Muscle of arm (tissue), 14 donors: ENCODE measurements at places on chromosomes 5 and 9.

DNA sequence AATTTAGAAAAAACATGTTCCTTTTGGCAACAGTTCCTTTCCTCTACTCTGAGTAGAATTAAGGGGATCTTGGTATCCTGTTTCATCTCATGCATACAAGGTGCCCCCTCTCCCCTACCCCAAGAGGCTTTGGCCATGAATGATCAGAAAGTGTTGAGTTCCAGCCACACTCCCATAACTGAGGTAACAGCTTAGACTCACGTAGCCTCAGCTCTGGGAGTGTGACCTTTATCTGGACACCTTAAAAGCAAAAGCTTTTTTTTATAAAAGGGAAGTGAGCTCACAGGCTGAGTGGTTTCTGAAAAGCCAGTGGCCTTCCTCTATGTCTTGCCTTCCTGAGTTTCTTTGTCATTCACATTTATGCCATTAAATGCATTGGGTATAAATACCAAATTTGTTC is 900 bp upstream of the HAVCR2 start:
- no peak for DNase-seq

- DNase-seq = no peak
Measured at GRCh38 chr9:95942016-95942415, 66.5 kb downstream of the ERCC6L2 start.

- DNase-seq = no peak
Measured at GRCh38 chr5:1983401-1983800, 100.7 kb upstream of the IRX4 start.

DNA sequence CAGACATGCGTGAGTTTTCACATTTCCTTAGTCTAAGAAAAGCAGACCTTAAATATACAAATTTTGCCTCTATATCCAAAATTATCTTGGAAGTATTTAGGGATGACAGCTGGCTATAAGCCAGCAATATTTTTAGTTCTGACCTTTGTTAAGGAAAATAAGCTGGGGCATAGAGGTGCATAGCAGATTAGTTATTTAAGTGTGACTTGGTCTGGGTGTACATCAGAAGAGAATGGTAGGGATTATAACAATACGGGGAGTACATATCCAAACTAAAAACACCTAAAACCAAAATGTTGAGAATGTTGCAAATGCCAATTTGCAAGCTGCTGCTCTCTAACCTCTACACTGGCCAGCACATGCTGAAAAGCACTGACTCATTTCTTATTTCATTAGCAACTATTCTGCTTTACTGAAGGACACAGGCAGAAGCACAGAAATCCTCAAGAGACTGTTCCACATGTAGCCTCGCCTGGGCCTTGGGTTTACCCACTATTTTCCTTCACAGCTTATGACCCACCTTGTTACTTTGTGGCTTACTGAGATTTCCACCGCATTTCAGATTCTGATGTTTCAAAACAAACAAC is 22.3 kb downstream of the LEAP2 start:
- DNase-seq = no peak

DNA sequence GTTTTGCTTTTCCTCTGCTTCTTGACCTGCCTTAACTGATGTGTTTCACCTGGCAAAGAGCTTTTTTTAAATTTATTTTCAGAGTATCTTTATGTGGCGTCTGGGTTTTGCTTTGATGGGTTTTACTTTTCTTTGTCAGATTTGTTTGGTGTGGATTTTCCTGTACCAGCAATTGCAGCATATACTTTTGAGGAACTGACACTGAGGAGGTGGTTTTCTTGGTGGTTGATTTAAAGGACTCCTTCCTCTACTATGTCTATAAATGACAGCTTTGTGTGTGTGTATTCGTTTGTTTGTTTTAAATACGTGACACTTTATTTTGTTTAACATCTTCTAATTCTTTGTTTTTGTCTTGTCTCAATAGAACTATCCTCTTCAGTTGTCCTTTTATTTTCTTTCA is 1071.9 kb upstream of the ARRDC3 start:
- no peak for DNase-seq

DNA sequence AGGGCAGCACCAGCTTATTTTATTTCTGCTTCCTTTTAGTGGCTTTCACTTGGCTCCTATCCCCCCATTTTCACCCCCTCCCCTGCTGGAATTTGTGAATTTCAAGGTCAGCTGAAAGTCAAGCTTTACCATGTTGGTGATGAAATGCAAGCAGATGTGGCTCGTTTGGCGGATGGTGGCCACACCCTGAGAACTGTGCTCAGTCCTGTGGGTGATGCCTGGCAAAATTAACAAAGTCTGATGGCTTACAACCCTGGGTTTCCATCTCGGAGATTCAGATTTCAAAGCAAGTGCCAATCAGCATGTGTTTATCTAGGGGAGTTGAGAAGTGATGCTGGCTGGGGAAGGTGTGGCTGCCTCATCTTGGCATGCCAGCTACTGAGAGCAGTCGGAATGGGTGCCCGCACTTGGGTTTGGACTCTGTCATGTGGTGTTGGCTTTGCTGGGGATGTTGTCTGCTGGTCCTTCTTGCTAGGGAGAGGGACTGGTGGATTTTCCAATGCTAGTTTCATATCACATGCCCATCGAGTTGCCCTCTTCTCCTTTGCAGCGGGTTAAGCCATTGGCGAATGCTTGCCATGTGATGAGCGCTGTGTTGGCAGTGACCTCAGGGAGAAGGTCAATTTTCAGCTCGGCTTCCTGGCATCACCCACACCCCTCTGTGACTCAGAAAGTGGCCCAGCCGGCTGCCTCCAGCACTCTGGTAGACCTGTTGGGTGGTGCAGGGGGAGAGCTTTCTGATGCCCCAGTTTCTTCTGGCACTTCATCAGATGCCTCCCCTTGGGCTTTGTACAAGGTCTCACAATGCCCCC is 77.0 kb upstream of the PITX1 start:
- no peak for DNase-seq
